ENCODE measurements at places on chromosomes 12 and 14.

DNA sequence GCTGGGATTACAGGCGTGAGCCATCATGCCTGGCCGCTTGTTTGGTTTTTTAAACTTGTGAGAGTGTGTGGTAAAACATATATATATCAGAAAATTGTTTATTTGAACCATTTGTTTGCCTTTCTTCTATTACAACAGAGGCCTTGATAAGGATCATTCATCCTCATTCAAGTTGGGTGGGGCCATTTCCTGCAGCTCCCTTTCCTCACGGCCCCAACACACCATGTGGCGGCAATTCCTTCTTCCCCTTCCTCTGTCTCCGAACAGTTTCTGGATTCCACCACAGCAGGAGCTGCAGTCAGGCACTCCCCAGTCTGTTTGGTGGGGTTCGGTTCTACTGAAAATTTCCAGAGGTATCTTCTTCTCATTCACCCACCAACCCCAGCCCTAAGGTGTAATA lies 42.0 kb upstream of the RASSF3 start:
- DNase-seq = no peak

- DNase-seq = no peak
Observed at GRCh38 chr12:123041042-123041531, 60.6 kb downstream of the ARL6IP4 start.

DNA sequence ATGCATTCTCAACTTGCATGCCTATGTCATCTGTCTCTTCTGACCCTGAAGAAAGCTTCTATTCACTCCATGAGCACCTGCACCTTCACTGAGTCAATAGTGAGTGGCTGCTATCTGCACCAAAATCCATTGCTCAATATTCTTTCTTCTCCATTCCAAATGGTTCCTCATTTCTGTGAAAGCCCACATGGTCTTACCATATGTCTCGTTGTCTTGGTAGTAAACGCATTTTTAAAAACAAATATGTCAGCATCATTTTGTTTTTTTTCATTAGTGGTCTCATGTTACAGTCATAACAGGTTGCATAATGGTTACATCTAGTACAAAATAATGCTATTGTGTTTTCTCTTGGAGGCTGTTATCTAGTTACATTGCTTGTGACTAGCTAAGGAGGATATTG lies 106.9 kb upstream of the CPM start:
- no peak for DNase-seq

DNA sequence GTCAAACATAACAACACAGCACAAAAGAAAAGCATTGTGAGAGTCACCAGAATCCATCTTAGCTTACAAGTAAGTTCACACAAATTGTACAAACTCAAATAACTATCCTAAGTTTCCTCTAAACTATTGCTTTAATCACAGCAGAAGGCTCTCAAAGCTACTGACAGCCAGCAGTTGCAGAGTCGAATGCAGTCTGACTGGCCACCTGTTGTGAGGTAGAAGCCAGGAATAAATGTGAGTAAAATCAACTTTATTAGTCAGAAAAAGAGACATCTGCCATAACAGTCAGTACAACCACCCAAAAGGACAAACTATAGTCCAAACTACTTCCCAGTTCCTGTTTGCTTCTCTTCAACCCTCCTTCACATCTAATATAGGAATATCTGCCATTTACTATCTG lies 231.7 kb upstream of the USP15 start:
- no peak for DNase-seq

DNA sequence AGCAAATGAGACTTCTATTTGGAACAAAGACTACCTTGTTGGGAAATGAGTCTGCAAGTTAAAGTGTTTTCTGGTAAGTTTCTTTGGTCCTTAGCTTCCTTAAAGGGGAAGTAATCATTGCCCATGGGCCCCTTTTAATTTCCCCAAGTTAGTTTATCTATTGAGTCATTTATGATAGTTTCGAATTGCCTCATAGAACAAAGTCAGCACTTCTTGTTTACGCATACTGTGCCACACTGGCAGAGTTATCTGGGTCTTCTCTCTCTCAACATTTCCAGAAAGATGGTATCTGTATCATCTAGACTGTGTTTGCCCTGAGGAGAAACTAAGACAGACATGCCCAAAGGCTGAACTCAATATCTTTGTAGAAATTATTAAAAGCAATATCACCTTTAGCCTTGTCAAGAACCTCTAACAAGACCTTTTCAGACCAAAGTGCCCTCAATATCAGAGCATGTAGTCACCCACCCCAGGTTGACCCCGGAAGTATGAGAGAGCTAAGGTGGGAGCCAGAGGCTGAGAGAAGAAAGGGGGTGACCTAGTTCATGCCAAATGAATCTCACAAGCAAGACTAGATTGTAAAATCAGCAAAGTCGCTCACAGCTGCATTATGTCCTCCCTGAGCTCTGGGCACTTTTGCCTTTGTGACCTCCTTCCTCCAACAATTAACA lies 40.0 kb downstream of the GPR65 start:
- DNase-seq = no peak

GRCh38 chr14:73143003-73143402 lies 6.7 kb downstream of the PSEN1 start:
- DNase-seq = no peak

GRCh38 chr14:104292084-104292970 lies 153.9 kb downstream of the KIF26A start:
- DNase-seq = no peak

GRCh38 chr12:61780435-61780834 lies 479.8 kb upstream of the USP15 start:
- DNase-seq = no peak

- no peak for DNase-seq
Observed at GRCh38 chr14:68449561-68450181, 343.2 kb downstream of the ZFP36L1 start.

DNA sequence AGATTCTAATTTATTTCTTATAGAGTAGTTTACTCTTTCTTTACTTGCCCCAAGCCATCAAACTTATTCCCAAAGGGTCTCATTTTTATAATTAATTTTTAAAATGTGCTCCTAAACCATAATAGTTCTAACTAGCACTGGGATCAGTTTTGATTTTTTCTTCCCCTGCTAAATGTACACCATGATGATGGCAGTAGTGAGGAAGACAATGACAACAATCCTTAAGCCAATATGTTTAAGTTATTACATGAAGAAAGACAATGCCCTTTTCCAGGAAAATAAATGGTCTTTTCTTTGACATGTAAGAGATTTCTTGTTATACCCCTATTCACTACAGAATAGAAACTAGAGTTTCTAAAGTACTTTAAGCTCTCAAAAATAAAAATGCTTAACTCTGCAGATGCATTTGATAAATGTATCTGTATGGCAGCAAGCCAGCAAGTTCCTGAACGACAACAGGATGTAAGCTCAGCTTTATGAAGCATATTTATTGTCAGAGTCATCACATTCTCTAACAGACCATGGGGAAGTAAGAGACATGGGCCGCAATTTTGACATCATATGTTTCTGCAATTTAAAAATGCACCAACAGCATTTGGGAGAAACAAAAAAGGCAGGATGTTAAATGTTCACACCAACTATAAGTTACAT lies 36.0 kb upstream of the SNX6 start:
- no peak for DNase-seq

DNA sequence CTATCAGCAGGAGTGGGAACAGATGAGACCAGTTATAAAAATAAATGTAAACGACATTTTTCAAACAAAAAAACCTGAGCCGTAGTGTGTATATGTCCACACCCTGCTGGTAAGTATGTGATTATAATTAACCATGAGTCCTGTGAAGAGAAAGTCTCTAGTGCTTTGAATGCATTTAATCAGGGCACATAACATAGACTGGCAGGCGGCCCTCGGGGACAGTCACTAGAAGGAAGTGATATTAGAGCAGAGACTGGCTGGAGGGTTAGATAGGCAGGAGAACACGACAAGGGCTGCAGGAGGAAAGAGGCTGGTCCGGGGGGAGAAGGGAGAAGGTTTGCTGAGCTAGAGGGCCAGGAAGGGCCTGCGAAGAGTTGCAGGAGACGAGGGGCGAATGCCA lies 23.8 kb upstream of the ELK3 start:
- DNase-seq = no peak

GRCh38 chr12:74890237-74890599 lies 319.4 kb downstream of the KCNC2 start:
- no peak for DNase-seq

DNA sequence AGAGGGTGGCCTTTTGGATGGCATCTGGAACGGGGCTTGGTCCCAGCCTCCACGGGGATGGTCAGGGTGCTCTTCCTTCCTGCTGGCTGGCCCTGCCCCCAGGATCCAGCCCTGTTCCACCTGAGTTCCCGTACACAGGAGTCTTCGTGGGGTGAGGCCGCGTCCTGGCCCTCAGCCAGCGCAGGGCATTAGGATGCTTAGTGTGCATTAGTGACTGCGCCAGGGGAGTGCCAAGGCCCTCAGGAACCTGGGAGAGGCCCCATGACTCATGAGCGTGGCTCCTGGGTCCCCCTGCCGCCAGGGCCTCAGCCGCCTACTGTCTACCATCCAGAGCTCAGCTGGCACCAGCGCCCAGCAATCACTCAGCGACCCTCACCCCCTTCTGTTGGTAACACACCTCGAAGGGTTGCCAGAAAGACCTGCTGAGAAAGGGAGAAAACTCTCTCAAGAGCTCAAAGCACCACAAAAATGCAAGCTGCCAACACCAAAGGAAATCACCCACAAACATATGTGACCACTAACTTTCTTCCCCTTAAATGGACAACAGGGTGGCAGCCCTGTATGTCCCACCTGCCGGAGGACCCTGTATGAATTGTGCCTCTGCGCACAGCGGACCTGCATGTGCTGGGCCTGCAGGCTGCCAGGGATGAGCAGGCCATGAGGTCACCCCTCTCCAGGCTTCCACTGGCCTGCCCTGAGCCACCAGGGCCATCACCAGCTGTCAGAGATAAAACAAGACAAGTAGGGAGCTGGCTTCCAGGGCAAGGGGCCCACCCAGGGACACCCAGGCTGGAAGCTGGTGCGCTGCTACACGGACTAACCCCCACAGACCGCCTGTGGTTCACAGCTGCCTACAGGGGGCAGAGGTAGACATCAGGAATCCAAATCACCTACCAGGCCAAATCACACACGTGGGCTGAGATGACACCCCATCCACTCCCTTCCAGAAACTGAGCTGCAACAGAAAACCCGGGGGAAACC lies 28.7 kb downstream of the CCDC85C start:
- no peak for DNase-seq

GRCh38 chr12:117045160-117046010 lies 53.8 kb downstream of the TESC start:
- DNase-seq = no peak

DNA sequence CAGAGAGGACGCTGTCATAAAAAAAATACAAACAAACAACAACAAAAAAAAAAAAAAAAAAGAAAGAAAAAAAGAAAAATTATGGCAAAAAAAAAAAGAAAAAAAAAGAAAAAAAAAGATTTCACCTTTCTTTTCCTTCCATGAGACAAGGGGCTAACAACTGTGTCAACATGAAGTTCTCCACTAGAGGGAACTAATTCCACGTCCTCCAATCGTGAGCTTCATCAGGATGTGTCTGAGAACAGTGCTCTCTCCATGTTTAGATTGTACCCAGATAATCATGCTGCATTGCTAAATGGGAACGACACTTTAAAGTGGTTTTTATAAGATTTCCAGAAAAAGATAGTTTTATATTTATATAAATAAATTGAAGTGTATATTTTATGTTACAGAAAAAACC lies 96.2 kb upstream of the PTPRB start:
- no peak for DNase-seq

GRCh38 chr14:67853715-67854114 lies 34.1 kb downstream of the RAD51B start:
- DNase-seq = no peak

DNA sequence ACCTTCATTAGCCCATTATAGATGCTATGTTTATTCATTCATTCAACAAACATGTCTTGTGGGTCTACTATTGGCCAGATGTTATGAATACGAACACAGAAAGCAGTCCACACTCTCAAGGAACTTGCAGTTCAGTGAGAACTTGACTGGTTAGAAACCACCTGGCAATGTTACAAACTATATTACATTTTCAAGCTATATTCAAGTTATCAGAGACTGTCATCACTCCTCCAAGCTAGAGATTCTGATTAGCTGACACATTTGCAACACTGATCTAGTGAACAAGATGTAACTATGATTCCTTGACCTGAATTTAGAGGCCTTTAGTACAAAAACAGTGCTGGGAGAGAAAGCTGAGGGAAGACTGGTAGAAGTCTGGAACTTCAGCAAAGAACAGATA lies 170.7 kb upstream of the EEA1 start:
- DNase-seq = no peak

DNA sequence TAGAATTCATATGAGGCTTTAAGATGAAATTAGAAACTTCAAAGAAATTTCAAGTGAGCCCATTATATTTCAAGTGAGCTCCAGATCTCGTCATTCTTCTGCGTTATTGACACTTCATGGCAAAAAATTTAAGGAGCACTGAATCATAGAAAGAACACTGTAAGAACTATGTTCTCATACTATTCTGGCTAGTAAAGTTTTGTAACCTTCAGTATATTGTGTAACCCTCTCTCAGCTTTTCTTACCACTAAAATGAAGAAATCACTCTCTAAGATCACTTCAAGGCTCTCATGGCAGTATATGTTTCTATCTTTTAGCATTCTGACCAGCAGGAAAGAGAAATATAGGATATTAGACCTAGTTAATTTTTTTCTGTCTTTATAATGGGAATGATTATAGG lies 6.3 kb downstream of the GPHN start:
- DNase-seq = no peak

DNA sequence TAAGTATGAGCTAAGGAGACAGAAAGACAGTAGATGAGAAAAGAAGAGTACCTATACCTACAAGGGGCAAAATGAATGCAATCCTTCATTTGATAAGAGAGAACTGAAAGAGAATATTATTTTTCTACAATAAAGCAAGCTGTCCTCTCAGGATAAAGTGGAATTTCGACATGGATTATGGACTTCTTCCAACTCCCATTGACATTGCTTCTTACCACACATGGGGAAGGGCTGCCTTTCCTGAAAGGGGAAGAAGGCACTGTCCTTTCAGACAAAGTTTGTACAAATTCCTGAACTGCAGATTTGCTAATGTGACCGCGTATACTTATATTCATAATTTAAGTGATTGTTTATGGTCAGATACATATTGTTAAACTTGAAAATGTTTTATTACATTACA lies 4.3 kb upstream of the HEBP1 start:
- no peak for DNase-seq

DNA sequence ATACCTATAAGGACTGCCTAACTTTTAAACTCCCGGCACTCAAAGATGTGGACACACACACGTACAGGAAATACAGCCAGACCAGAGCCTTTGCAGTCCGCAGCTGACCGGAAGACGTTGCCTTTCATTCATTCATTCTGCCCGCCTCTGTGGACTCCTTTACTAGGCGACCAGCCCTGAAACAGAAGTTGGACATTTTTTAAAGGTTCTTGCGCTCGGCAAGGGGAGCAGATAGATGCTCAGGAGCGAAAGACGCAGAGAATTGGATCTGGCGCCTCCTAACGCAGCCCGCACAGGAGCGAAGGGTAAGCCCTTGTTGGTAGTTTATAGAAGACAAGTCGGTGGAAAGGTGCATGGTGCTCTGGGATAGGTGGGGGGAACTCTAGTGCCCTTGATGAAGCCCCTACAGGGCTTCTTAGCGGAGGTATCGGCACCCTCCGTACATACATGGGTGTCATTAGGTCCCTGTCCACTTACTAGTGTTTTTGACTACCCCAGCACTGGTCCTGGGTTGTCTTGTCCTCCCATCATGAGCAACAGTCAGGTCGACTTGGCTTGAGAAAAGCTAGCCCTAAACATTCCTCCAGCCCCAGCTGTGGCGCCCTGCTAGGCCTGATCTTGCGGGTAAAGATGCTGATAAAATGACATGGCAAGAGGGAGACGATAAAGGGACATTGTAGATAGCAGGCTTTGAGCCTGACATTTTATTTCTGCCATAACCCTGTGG lies at the start of gene KDM2B:
Gene KDM2B, minus strand, starts transcription at position 65 of the 727 bp plus-strand sequence. CDS start 112 bp downstream, outside the sequence.
- DNase-seq = no peak

- DNase-seq = no peak
Observed at GRCh38 chr12:23752245-23752644, 197.2 kb downstream of the SOX5 start.
